ENCODE measurements at places on chromosomes 3 and 15.

DNA sequence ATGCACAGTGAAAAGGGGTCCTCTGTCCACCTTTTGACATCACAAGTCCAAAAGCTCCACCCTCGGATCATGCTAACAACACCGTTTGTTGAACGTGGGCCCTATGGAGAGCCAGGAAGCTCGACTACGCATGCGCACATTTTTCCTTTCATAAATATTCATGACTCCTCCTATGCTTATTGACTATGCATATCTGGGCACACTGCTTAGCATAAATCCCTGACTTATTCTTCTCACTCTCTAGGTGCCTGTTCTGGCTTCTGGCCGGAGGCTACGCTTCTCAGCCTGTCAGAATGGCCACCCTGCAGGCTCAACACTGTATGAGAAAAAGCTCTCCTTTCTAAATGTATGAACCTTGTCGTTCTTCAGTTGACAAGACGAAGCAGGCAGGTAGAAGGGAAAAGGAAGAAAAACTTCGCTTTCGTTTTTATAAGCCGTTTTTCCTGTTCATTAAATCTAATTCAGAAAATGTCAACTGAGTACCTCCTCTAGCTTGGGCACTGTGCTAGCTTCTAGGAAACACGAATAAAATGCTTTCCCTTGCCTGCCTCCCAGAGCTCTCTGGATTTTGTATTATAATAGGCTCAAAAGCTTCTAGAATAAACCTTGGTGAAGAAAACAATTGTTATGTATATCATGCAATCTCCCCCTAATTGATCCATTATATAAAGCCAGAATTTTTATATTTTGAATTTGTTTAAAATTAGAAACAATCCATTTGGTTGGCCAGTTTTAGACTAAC is 207.7 kb downstream of the ATP10A start:
- DNase-seq: no peak

DNA sequence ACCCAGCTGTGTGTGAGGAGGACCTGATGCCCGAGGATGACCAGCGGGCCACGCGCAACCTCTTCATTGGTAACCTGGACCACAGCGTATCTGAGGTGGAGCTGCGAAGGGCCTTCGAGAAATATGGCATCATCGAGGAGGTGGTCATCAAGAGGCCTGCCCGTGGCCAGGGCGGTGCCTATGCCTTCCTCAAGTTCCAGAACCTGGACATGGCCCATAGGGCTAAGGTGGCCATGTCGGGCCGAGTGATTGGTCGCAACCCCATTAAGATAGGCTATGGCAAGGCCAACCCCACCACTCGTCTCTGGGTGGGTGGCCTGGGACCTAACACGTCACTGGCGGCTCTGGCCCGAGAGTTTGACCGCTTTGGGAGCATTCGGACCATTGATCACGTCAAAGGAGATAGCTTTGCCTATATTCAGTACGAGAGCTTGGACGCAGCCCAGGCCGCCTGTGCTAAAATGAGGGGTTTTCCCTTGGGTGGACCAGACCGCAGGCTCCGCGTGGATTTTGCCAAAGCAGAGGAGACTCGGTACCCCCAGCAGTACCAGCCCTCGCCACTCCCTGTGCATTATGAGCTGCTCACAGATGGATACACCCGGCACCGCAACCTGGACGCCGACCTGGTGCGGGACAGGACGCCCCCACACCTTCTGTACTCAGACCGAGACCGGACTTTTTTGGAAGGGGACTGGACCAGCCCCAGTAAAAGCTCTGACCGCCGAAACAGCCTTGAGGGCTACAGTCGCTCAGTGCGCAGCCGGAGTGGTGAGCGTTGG is 1.5 kb downstream of the RBM15B start:
- no peak for DNase-seq

DNA sequence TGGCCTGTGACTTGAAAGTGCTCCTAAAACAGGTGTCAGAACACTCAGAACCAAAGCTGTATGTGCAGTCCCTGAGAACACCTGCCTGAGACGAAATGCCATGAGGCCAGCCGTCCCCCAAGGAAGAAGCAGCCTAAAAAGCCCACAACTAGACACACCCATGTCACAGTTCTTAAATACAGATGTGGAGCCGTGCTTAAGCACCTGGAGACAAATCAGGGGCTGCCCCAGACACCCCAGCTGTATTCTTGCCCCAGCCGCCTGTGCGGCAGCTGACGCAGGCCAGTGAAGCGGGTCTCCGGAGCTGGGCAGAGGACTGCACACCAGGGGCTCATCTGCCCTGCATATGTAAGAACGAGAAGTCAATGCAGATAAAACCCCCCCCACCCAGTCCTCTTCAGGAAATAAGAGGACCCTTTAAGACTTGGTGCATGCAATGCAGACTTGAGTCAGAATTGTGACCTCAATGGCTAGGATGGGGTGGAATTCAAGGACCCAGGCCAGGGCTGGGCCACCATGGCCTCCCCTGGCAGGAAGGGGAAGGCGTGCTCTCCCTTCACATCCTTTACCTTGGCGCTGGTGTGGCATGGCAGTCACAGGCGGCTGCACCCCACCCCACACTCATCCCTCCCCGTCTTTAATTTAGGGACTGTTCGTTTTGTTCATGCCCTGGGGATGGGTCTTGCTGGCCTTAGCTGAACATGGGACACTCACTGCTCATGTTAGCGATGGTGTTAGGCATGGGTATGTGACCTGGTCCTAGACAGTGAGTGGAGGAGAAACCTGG is 27.7 kb upstream of the PLXNA1 start:
- no peak for DNase-seq

- no peak for DNase-seq
These were observed 43.5 kb downstream of the ARRDC4 start for GRCh38 chr15:98003996-98004395.

DNA sequence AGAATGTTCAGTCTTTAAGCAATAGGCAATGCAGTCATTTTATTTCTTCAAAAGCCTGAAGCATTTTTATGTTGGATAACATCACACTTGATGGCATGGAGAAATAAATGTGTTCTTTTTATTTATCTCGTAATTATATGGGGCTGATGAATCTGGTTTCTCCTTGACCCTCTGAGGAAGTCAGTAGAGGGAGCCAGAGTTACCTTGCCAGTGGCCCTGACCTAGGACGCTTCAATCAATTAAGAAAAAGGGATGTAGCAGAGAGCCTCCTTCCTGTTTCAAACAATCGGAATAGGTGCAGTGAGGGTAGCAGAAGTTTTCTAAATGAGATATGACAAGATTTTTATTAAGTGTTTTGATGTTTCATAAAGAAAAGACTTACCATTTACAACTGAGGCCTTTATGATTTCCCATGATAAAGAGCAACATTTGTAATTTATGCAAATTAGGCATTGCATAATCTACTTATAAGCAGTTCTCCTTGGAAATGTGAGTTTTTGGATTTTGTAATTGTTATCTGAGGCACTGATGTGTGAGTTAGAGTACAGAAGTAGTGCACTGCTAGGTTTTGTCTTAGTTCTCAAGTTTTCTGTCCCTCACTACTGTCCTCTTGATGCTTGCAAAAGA is 129.1 kb downstream of the RAP2B start:
- DNase-seq: no peak

DNA sequence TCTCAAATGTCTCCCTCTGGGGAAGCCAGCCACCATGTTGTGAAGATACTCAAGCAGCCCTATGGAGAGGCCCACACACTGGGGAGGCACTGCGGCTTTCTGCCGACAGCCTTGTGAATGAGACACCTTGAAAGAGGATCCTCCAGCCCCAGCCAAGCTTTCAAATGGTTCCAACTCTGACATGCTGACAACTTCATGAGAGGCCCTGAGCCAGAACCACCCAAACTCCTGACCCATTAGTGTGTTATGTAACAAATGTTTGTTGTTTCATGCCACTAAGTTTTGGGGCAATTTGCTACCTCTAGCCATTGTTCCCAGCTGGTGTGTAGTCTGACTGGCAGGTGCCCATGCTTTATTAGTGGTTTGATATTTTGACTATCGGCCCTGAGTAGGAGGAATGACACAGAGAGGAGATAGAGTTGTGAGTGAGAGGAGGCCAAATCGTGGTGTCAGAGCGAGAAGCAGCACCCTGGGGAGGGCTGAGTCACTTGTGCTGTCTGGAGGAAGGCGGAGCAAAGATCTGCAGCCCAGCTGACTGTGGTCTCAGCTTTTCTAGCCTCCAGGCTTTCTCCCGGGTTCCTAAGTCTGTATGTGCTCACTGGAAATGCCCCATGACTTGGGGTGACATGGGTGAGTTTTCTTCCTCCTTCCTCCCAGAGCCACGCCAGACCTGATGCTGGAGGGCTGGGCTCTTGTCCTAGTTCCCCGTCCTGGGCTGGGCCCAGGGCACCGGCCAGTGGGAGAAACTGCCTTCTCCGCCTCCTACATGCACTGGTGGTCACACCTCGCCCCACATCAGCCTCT is 56.7 kb upstream of the BLM start:
- DNase-seq: no peak

- no peak for DNase-seq
These were observed 34.1 kb upstream of the ATG7 start for GRCh38 chr3:11238060-11238459.

GRCh38 chr15:43879386-43880355 is 52.9 kb downstream of the WDR76 start:
- no peak for DNase-seq

- no peak for DNase-seq
These were observed 6.6 kb upstream of the CCNL1 start for GRCh38 chr3:157166561-157166960.

DNA sequence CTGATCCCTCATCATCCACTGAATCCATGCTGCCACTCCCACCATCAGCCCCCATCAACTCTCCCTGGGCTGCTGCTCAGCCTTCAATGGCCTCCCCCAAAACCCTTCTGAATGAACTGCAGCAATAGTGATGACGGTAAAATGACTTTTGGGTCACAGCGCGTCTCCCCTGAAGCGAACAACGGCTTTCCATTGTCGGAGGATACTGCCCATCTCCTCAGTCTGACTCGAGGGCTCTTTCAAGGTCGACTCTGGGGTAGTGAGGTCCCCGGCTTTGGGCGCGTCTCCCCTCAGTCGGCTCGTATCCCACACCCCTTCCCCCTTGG is 57.2 kb upstream of the ZBTB38 start:
- DNase-seq: no peak

GRCh38 chr15:63679588-63679987 is 82.4 kb downstream of the FBXL22 start:
- DNase-seq: no peak

DNA sequence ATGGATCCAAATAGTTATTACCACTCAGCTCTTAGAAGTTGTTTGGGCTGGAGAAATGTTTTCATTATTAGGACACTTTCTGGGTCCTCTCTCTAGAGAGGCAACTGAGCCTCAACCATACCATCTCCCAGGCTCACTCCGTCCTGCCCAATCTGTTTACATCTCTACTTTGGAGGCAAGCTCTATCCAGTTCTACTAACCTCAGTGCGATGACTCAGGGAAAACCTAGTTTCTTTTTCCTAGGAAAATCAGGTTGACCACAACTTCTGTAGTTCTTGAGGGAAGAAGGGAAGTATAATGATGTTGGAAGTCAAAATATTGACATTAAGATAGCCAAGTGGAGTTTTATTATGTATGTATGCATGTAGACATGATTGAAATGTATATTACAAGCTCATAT is 40.4 kb downstream of the LPP start:
- no peak for DNase-seq

DNA sequence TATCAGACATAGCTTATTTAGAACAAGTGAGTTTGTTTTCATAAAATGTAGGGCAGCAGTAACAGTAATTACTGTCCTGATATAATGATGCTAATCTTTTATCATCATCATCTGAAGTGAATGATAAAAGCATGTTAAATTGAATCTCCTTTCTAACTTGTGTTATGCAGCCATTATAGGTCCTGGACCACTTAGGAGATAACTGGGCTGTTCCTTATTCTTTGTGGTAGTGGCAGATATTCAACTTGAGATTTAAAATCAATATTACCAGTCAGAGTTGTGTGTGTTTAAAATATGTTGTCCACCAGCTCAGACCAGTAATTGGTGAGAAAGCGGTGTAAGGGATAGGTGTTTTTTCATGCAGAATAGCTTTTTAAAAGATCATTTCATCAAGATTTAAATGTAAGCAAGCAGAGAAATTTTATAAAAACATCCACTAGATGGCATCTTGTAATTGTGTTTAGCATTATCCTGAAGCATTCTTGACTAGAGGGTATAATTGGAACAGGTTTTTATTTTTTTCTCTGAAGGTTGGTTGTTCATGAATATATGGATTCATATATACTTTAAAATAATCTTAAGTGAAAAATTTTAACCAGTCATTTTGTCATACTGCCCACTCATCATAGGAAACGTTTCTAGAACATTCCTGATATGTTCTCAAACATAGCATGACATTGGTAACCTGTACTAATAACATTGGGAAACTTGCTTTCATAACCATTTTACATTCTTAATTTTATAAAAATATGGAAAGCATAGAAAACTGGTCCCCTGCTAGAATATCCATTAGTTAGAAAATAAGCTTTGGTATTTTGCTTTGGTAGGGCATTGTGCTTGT is 153.9 kb downstream of the BBX start:
- DNase-seq: no peak

DNA sequence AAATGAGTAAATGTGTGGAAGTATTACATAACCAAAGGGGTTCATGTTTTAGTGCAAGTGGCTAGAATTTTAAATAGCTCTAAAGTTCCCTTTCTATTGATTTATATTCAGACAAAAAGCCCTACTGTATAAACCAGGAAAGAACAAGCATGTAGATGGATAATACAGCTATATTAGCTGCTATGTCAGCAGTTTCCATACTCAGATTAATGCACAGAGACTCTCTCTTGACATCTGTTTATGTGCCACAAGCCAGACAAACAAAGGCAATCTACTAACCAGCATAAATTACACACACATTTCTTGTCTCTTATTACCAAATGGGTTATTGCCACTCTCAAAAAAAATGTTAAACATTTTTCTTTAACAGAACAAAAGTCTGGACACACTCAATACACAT is 760.1 kb upstream of the NECTIN3 start:
- DNase-seq: no peak

DNA sequence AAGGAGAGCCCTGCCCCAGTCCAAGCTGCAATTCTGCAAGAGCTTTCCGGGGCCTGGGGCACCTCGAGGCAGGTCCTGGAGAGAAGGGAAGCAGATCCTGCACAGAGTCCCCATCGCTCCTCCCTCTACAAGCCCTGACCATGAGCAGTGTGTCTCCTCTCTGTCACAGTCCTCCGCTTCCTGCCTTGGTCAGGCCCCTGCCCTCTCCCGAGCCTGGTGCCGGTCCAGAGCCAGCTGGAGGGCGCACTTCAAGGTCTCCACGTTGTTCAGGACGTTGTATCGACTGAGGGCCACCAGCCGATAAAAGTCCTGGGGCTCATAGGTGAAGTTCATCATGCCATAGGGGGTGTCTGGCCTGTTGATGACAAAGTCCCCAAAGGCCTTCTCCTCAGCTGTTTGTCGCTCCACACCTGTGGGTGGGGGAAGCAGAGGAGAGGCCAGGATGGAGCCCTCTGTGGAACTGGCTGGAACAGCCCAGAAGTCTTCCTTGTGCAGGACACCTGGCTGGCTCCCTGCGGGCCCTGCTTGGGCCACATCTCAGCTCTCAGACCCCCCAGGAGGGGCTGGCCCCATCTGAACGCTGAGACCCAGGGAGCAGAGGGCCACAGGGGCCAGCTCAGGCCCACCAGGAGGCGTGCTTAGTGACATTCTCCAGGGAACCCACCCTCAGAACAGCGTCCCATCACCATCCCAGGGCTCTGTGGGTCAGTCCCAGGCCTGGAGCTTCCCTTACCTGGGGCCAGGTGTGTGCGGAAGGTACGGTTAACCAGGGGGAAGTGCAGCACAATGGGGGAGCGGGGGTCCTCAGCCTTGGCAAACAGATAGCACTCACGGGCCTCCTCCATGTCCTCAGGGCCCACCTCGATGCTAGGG is 14.4 kb downstream of the PLA2G4F start:
- no peak for DNase-seq

Data from C1 segment of cervical spinal cord (tissue), 14 donors.